ENCODE measurements at places on chromosomes 13 and 19. TPM values are rescaled to one million over a fixed set of nuclear protein-coding genes. Genes with fewer than 3 reads are reported as not detected.

ZNF441 gene
- total RNA-seq: 0.23 TPM

C13orf42 gene
- total RNA-seq: 11.7 TPM

BRME1 gene
- 4.6 TPM for total RNA-seq

TNNI3 gene
- 16.9 TPM for total RNA-seq

METTL21C gene
- not detected for total RNA-seq

ZNF329 gene
- total RNA-seq: 12.0 TPM

DNA sequence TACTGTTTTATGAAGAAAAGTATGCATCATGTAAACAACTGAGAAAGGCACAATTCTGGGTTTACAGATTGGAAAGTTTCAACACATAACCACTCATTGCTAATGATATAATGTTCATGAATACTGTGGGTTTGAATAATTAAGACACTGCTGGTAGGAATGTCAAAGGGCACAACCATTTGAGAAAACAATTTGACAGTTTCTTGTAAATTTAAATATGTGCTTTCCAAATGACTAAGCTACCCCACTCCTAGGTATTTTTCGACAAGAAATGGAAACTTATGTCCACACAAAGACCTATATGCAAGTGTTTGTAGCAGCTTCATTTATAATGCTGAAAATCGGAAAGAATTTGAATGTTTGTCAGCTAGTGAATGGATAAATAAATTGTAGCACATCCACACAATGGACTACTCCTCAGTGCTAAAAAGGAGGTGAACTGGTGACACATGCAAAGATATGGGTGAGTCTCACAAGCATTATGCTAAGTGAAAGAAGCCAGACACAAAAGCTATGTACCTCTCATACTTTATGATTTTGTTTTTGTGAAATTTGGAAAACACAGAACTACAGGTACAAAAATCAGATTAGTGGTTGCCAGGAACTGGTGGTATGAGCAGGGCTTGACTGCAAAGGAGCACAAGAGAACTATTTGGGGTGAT, 44.8 kb upstream of the FLT1 start:
- H3K36me3 ChIP-seq: no peaks in the 10 kb centered on the region
- no peaks in the 10 kb centered on the region for H3K4me1 ChIP-seq
- no peaks in the 10 kb centered on the region for H3K27me3 ChIP-seq

GRCh38 chr13:58977085-58977484, 1186.6 kb downstream of the DIAPH3 start:
- no peak for DNase-seq
- H3K27ac ChIP-seq: no peak overlapping the region
- no peak overlapping the region for H3K4me3 ChIP-seq

- H3K4me1 ChIP-seq: peaks cover 8% of the 10 kb centered on the region
- H3K27ac ChIP-seq: no peak overlapping the region
- peaks cover 16% of the 10 kb centered on the region for H3K36me3 ChIP-seq
These were observed 21.5 kb downstream of the EBPL start for GRCh38 chr13:49669735-49670309.

GRCh38 chr13:51457086-51457815, 4.4 kb upstream of the INTS6 start:
- H3K36me3 ChIP-seq: no peaks in the 10 kb centered on the region
- H3K27me3 ChIP-seq: no peaks in the 10 kb centered on the region

DNA sequence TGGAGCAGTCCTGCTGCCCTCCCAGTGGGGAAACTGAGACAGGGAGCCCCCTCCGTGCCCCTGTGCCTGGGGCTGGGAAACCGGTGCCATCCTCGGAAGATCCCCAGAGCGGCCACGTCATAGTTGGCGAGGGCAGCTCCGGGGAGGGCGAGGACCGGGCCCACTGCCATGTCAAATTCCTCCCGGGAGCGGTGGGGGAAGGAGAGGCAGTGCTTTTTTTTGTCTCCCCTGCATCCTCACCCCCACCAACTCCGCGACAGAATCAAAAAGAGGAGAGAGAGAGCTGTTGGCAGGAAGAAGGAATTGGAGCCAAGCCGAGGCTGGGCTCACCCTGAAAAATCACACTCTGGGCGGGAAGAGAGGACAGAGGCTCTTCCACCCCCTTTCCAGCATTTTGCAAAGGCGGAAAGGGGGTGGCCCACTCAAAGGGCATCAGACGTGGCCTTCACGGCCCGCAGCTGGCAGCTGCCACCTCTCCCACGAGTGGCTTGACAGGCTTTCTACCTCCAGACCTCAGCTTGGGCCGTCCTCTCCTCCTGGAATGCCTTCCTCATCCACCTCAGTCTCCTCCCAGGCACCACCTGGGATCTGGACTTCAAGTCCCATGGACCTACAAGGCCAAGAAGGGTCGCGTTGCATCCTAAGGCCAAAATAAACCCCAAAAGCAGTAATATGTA, 19.6 kb upstream of the NFIC start:
- H3K4me3 ChIP-seq: no peak overlapping the region
- no peaks in the 10 kb centered on the region for H3K4me1 ChIP-seq
- H3K27me3 ChIP-seq: no peaks in the 10 kb centered on the region
- DNase-seq: no peak
- H3K36me3 ChIP-seq: no peaks in the 10 kb centered on the region
- no peak overlapping the region for H3K27ac ChIP-seq

- H3K27ac ChIP-seq: no peak overlapping the region
- no peaks in the 10 kb centered on the region for H3K36me3 ChIP-seq
- no peaks in the 10 kb centered on the region for H3K4me1 ChIP-seq
- no peaks in the 10 kb centered on the region for H3K27me3 ChIP-seq
These were observed 155.6 kb upstream of the IRS2 start for GRCh38 chr13:109941951-109942350.

DNA sequence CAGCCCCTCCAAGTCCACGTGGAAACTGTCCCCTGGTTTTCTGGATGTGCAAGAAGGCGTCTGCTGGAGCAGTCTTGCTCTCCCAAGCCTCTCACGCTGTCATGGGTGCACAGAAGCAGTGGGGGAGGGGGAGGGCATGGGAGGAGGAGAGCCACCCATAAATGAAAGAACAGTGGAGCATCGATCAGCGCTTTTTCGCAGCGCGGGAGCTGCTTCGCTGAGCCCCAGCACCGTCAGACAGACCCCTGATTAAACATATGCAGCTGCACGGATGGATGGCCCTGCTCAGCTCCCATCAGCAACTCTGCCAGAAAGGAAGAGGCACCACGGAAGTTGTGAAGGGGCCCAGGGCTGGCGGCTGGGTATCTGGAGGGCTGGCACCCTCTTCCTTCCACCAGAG, 264.9 kb downstream of the UQCRFS1 start:
- no peaks in the 10 kb centered on the region for H3K36me3 ChIP-seq
- DNase-seq: no peak
- H3K27ac ChIP-seq: no peak overlapping the region
- H3K4me1 ChIP-seq: no peaks in the 10 kb centered on the region

GRCh38 chr19:39127812-39128515, 2.4 kb downstream of the PAK4 start:
- H3K4me1 ChIP-seq: peaks cover 12% of the 10 kb centered on the region
- no peak for DNase-seq
- H3K36me3 ChIP-seq: no peaks in the 10 kb centered on the region

DNA sequence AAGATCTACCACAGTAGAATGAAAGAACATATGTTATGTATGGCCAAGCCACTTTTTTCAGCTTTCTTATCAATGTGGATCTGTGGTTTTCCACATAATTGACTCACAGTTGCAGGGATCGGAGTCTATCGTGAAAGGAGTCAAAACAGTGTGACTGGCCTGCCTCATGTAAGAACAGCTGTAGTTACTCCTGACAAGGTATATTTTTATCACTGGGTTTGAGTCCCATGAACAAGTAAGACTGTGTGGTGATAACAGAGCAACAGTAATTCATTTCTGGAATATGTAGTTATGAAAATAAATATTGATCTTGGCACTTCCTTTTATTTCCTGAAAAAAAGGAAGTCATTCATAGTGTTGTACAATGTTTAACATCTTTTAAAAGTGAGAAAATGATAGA, 416.6 kb downstream of the KLF12 start:
- no peak overlapping the region for H3K27ac ChIP-seq
- H3K4me3 ChIP-seq: no peak overlapping the region
- peaks cover 4% of the 10 kb centered on the region for H3K4me1 ChIP-seq
- no peaks in the 10 kb centered on the region for H3K27me3 ChIP-seq

- H3K36me3 ChIP-seq: peaks cover 3% of the 10 kb centered on the region
- no peak for DNase-seq
- H3K4me1 ChIP-seq: no peaks in the 10 kb centered on the region
- H3K27me3 ChIP-seq: no peaks in the 10 kb centered on the region
- H3K4me3 ChIP-seq: no peak overlapping the region
- no peak overlapping the region for H3K27ac ChIP-seq
These were observed 244.6 kb upstream of the SGCG start for GRCh38 chr13:22936228-22936627.

- H3K36me3 ChIP-seq: no peaks in the 10 kb centered on the region
- H3K27me3 ChIP-seq: no peaks in the 10 kb centered on the region
- no peak overlapping the region for H3K4me3 ChIP-seq
These were observed 357.2 kb downstream of the DLEU7 start for GRCh38 chr13:50485979-50486935.

DNA sequence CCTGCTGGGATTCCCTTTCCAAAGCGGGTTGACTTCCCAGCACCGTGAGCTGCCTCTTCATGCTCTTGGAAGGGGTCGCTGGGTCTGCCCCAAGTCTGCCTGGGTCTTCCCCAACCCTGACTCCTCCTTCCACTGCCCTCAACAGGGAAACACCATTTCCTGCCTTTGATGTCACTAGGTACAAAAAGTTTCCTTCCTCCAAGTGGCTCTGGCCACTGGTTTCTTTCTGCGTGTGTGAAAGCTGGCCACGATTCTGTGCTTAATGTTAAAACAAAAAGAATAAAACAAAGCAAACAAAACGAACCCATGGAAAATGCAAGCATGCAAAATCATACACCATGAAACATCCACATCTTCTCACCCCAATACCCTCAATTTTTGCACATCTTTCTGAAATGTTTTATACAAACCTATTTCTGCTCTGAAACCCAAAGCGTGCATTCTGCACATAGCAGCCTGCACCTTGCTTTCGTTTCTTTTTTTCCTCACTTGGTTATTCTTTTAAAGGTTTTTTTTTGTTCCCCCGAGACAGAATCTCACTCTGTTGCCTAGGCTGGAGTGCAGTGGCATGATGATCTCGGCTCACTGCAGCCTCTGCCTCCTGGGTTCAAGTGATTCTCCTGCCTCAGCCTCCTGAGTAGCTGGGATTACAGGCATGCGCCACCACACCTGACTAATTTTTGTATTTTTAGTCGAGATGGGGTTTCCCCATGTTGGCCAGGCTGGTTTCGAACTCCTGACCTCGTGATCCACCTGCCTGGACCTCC, 12.5 kb upstream of the TNFSF9 start:
- H3K4me3 ChIP-seq: no peak overlapping the region
- H3K36me3 ChIP-seq: no peaks in the 10 kb centered on the region
- no peak for DNase-seq
- no peaks in the 10 kb centered on the region for H3K27me3 ChIP-seq
- H3K27ac ChIP-seq: no peak overlapping the region

DNA sequence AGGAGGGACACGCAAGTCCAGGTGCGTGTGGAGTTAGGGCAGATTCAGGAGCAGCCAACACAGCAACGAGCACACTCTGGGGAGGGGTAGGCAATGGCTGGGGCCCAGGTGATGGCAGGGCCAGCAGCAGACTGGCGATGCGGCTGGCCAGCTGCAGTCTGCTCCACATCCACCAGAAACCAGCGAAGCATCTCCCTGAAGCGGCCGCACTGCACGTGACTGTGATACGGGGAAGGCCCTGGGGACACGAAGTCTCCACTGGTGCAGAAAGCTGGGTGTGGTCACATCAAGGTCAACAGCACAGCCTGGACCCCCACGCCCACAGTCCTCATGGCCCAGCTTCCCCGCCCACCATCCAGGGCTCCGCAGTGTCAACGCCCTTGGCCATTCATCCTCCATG, 21.3 kb upstream of the EPHX3 start:
- peaks cover 3% of the 10 kb centered on the region for H3K4me1 ChIP-seq
- H3K27me3 ChIP-seq: no peaks in the 10 kb centered on the region
- H3K36me3 ChIP-seq: peaks cover 52% of the 10 kb centered on the region
- DNase-seq: no peak
- no peak overlapping the region for H3K27ac ChIP-seq

DNA sequence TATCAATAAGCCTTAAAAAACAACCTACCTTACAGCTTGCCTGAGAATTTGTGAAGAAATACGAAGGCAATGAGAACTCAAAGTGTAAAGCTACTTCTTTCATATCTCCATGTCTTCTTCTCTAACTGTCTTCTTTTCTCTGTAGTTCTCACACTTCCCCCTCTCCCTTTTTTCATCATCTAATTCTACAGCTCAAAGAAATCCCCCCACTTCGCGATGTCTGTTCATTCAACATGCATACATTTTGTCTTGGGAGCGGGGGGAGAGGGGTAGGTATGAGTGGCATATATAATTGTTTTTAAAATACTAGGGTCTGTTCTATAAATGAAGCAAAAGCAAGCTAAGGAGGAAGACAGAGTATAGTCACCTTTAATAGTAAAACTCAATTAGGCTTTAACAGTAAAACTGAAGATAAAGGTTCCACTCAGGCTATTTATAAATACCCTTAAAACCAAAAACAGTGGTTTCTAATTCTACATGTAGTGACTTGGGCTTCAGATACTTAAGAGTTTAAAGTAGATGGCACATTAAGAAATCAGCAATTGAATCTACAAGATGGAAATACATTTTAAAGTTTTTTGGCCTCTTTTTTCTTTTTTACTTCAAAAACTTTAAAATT, 106.9 kb downstream of the KLF12 start:
- H3K36me3 ChIP-seq: no peaks in the 10 kb centered on the region
- H3K27me3 ChIP-seq: no peaks in the 10 kb centered on the region

- no peak overlapping the region for H3K4me3 ChIP-seq
- no peak for DNase-seq
- no peak overlapping the region for H3K27ac ChIP-seq
- no peaks in the 10 kb centered on the region for H3K36me3 ChIP-seq
- peaks cover 36% of the 10 kb centered on the region for H3K27me3 ChIP-seq
These were observed 2.0 kb downstream of the MTUS2 start for GRCh38 chr13:28822151-28822550.

DNA sequence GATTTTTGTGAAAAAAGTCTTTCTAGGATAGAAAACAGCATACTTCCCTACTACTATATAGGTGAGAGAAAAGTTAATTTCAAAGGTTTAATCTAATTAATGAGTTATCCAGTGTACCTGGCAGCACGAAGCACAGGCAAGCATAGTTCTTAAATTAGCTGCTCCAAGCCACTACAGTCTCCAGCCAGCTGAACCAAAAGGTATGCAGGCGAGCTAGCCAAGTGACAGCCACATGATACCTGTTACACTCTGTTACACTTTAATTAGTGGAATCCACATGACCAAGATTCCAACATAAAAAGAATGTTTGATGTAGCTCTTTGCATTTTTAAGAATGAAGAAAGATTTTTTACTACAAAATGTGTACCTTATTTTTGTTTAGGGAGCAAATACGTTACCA, 15.5 kb downstream of the SLC25A30 start:
- no peak overlapping the region for H3K4me3 ChIP-seq
- no peak overlapping the region for H3K27ac ChIP-seq
- no peaks in the 10 kb centered on the region for H3K4me1 ChIP-seq
- no peaks in the 10 kb centered on the region for H3K27me3 ChIP-seq
- DNase-seq: no peak

- no peak overlapping the region for H3K27ac ChIP-seq
- H3K27me3 ChIP-seq: no peaks in the 10 kb centered on the region
- no peak overlapping the region for H3K4me3 ChIP-seq
- no peak for DNase-seq
- no peaks in the 10 kb centered on the region for H3K4me1 ChIP-seq
- peaks cover 2% of the 10 kb centered on the region for H3K36me3 ChIP-seq
These were observed 12.9 kb downstream of the MYDGF start for GRCh38 chr19:4657262-4657661.

Data from H1 (cell line).